ENCODE measurements at places on chromosomes 6 and 20.

GRCh38 chr20:1892119-1892385, 3.2 kb upstream of the SIRPA start:
- no peak for DNase-seq

GRCh38 chr6:134819236-134819635, 130.7 kb downstream of the ALDH8A1 start:
- no peak for DNase-seq

DNA sequence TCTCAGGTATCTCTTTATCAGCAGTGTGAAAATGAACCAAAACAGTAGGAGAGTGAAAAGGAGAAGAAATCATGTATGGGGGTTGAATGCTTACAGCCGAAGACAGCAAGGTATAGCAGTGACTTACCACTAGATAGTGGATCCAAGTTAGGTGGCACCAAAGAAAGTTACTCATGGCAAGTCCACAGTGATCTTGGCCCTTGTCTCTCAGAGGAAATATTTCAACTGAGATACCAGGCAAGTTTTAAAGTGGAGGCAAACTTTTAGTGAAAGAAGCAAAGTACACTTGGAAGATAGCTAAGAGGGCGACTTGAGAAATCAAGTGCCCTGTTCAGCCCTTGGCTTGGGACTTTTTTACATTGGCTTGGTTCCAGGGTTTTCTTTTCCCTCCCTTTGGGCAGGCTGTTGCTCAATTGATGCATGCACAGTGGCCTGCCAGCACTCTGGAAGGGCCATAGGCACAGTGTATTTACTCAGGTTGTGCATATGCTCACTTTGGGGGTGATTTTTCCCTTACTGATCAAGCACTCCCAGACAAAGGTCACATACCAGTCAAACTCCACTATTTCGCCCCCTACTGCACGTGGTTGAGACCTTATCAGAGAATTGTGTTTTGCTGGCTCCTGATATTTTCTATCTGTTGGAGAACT, 329.5 kb upstream of the KHDRBS2 start:
- no peak for DNase-seq

GRCh38 chr6:5998236-5998635, 8.5 kb downstream of the NRN1 start:
- no peak for DNase-seq

- DNase-seq: no peak
Measured at GRCh38 chr6:34318499-34319470, 70.0 kb upstream of the SMIM29 start.

DNA sequence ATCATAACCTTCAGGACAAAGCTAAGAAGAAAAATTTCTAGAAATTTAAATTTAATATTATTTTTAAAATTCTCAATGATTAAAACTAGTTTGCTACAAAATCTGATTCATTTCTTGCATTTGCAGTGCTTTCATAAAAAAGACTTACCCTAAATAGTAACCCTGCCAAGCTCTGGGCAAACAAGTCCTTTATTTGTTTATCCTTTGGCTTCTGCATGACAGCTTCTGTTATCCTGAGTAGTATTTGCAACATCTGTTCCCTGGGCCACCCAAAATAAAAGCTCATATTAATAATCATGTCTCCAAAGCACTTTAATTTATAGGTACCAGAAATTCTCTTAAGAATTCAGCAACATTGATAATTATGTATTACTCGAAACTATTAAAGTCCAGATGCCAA, 101.3 kb downstream of the RALGAPA2 start:
- no peak for DNase-seq

DNA sequence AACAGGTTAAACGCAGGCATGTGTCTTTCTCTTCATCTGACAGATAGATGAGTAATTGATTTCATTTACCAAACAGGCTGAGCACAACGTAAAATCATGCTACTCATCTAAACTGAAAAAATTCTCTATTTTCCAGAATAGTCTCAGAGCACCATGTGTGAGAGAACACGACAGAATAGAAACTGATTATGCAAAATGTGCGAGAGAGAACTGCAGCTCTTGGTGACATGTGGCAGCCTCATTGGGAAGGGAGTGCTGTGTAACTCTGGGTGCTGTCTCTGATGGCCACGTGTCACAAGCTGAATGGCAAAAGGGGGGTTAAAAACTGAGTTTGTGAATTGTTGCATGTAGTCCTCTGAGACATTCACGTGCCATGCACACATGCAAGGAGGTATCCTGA, 143.7 kb upstream of the ATXN1 start:
- DNase-seq: no peak

GRCh38 chr6:359261-360035, 32.1 kb upstream of the IRF4 start:
- no peak for DNase-seq
